ENCODE measurements at places on chromosomes 12 and 14.

GRCh38 chr14:55303691-55304145, 32.5 kb downstream of the FBXO34 start:
- no peak for DNase-seq

DNA sequence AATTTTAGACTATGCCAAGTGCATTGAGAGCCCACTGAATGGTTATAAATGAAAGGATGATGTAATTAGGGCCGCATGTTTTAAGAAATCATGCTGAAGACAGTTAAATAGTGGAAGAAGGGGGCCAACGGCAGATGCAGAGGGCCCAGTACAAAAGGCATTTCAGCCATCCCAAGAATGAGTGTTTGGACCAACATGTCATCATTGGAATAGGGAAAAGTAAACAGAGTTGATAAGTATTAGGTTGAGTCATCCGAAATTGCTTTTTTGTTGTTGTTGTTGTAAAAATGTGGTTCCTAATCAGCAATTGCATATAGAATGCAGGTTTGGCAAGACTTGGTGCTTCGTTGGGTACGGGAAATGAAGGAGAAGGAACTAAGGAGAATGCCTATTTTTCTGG, 29.5 kb downstream of the BMP4 start:
- DNase-seq, result no peak

DNA sequence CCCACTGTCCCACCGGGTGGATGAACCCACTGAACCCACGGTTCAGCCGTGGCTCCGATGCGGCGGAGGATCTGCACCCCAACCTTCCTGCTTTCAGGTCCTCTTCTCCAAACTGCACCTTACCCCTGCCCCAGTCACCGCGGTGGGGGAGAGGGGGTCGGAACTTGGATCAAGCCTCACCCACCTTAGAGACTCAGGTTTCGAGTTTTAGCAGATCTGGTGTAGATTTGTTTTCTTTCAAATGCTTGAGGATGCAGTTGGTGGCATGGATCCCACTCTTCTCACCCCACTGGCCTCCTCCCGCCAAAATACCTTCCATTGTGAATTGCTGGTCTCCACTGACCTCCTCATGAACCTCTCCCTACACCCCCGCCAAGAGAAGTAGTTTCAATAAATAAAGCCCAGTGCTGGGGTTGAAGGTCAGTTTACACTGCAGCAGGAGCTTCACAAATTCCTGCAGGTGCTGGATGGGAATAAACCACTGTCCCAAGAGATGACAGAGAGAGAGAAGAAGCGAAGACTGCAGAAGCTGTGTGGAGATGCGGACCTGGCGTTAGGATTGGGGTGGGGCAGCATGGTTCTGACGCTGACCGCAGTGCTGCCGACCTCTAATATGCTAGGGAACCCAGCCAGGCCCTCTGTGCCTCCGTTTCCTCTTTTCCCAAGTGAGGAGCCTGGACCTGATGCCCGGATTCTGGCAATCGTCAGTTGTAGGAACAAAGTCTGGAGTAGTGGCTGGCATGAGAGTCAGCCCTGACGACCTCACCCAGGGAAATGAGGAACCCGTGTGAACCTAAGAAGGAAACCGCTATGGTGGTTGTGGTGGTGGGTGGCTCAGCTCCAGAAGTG, 7.4 kb downstream of the TTC6 start:
- DNase-seq, result no peak

- no peak for DNase-seq
These were observed 450.6 kb downstream of the ZFP36L1 start for GRCh38 chr14:68342216-68342763.

GRCh38 chr12:115936997-115937916, 340.2 kb downstream of the MED13L start:
- no peak for DNase-seq

DNA sequence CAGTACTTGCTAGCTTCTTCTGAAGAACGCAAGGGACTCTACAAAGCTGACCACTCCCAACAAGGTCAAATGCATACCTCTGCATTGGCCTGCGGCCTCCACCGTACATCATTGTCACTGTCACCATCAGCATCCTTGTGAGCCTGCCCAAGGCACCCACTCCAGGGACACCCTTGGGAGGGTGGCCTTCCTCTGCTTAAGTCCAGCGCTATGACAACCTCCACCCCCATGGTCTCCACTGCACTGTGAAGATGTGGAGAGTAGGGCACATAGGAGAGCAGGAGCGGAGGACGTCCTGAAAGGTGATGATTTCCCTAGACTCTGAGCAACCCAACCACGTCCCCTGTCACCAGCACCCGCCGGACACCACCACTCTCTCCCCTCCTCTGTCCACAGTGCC, 252.8 kb downstream of the ALG10 start:
- DNase-seq, result no peak

DNA sequence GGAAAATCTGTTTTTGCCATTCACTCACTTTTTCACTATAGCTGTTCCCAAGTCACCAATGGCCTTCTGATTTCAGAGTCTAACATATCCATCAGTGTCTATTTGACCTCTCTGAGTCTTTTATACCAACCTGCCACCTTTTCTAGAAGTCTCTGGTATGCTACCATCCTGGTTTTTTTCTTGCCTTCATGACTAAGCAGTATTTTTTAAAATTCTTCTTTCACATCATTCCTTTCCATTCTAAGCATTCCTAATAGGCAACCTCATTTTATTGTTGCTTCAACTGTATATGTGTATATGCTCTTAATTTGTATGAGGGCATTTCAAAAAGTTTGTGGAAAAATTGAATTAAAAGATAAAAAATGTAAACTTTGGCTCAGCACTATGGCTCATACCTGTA, 5.0 kb downstream of the IRAK4 start:
- DNase-seq, result no peak

GRCh38 chr14:21236948-21237797, 32.1 kb downstream of the HNRNPC start:
- DNase-seq, result peak; percentile 23

GRCh38 chr12:109169686-109170085, 53.3 kb downstream of the ACACB start:
- DNase-seq, result no peak

DNA sequence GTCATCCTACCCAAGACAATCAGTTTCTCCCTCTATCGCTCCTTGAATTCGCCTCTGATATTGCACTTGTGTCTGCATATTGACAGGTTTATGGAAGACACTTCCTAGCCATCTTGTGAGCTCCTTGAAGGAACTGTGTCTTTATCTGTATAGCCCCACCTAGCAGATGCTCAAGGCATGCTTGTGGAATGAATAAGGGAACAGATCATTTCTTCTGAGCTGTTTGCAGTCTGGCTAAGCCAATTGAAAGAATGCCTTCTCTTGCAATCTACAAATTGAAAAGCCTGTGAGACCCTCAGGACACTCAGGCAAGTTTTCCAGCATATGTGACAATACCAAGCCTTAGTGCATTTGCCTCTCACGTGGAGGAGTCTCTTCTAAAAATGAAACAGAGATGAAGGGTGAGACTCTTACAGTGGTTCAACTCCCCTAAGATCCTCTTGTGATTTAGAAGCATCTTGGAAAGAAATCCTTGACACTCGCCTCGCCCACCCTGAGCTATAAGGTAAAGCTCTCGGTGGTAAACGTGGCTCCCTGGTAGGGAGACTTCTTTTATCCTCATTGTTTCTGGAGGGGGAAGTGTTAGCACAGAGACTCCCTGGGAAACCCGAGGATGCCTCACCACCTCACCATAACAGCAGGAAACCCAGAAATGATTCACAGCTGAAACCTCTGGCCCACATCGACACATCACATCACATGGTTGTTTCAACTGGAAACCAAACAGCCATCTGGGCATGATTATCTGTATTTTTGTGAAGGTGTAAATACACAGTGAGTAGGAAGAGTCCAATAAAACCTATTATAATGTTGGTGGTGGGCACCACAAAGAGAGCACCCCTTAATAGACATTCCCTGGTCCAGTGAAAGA, 112.3 kb upstream of the BCL2L14 start:
- no peak for DNase-seq

GRCh38 chr14:54377501-54377900, 19.3 kb upstream of the CDKN3 start:
- DNase-seq, result no peak

DNA sequence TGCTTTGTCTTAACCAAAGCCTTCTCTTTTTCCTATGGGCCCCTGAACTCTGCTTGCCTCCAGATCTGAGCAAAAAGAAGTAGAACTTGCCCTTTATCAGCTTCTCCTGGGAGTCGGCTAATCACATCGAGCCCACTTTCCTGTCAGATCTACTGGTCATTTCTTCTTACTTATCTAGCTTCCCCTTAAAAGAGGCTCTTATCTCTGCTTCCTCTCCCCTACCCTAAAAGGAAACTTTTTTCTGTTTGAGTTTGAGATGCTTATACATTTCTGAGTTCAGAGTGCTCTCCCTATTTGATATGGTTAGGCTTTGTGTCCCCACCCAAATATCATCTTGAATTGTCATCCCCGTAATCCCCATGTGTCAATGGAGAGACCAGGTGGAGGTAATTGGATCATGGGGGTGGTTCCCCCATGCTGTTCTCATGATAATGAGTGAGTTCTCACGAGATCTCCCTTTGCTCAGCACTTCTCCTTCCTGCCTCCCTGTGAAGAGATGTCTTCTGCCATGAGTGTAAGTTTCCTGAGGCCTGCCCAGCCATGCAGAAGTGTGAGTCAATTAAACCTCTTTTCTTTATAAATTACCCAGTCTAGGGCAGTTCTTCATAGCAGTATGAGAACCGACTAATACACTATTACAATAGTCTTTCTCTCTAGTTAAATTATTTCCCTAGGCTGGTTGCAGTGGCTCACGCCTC, 114.7 kb upstream of the AMN1 start:
- no peak for DNase-seq

DNA sequence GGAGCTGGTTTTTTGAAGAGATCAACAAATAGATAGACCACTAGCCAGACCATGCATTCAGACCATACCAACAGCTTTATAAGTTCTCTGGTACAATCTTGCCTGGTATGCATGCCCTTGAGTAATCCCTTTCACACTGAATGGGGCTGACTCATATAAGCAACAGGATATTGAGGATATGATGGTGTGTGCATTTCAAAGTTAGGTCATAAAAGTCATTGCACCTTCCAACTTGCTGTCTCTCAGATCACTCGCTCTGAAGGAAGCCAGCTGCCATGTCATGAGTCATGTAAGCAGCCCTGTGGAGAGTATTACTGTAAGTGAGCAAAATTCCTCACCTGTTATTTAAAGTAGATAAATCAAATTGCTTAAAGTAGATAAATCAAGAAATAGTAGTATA, 45.0 kb upstream of the OR6J1 start:
- DNase-seq, result no peak

DNA sequence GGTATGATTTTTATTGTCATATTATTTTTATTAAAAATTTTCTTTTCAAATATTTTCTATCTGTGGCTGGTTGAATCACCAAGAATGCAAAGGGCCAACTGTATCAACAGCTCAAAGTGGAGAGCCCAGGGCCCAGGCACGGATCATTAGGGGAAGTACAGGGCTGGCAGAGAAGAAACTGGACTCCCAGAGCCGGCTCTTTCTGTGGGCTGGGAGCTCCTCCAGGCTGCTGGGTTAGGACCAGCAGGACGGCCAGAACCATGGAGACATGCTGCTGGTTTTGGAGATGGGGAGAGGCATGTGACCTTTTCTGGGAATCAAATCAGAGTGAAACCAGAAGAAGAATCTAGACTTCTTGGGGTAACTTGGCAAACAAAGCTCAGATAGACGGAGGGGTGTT, 220.5 kb downstream of the CACNA1C start:
- DNase-seq, result no peak

DNA sequence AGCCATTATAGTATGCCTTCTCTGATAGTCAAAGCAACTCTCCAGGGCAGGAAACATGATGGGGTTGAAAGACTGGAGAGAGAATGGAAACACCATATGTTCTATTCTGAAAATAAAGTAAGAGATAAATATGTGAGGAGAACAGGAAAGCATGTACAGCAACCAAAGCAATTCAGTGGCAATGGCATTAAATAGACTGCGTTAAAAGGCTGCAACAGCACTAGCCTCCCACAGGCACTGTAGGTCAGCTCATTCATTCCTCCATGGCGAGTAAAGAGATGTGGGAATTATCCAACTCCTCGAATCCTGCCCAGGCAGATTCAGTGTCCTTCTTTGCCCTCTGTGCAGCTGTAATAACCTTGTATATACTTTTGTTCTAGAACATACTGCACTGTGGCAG, 43.8 kb downstream of the ANO6 start:
- no peak for DNase-seq

GRCh38 chr14:53391156-53391555, 238.0 kb upstream of the DDHD1 start:
- no peak for DNase-seq

GRCh38 chr12:62893276-62893675, 41.7 kb downstream of the PPM1H start:
- DNase-seq, result no peak

DNA sequence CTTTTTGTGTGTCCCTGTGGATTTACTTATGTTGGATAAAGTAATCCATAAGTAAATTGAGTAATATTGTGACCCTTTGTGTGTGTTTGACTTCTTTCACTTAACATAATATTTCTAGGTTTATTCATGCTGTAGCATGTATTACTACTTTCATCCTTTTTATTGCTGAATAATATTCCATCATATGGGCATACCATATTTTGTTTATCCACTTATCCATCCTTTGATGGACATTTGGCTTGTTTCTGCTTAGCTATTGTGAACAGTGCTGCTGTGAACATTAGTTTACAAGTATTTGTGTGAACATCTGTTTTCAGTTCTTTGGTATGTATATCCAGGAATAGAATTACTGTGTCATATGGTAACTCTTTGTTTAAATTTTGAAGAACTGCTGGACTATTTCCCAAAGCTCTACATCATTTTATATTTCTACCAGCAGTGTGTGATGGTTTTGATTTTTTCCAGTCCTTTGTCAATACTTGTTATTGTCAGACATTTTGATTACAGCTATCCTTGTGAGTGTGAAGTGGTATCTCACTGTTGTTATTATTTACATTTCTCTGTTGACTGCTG, 25.2 kb downstream of the G2E3 start:
- DNase-seq, result no peak

GRCh38 chr12:101302741-101303140, 22.8 kb downstream of the UTP20 start:
- no peak for DNase-seq

- no peak for DNase-seq
These were observed 51.7 kb downstream of the PPP1R12A start for GRCh38 chr12:79883216-79883615.

- DNase-seq, result no peak
These were observed 36.0 kb downstream of the MAP3K9 start for GRCh38 chr14:70773182-70773862.
